ENCODE measurements at places on chromosomes 13 and 19. TPM values are rescaled to one million over a fixed set of nuclear protein-coding genes. Genes with fewer than 3 reads are reported as not detected.

DNA sequence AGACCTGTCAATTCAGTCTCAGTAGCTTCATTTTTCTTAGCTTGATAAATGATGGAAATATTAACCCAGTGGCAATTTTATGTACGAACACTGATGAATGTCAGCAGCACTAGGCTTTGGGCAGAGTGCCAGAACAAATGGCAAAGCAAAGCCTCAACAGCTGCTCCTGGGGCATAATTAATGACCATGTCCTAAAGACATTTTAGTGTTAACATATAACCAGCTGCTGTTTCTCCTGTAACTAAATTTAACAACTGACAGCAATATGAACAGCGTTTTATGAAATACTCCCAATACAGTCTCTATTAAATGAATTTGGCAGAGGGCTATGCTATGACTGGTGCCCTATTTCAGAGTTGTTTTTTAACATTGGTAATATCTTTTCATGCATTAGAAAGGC lies 47.1 kb downstream of the ZNF568 start:
- no peak for DNase-seq

DNA sequence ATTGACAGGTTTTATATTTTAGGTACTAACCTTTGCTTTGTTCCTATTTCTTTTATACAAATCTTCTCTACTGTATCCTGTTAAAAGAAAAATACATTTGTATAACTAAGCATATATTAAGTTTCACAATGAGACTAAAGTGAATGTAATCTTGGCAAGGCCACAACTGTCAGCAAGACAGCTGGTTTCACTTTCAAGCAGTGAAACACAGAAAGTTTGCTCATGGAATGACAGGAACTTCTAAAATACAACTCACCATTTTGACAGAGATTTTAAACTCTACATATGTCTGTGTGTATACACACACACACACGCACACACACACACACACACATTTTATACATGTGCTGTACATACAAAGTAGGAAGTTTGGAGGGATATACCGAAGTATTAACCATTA lies 53.3 kb downstream of the PARP4 start:
- DNase-seq, result peak; percentile 11

UNC13A gene
- 0.10 TPM for total RNA-seq

ABHD13 gene
- total RNA-seq, result 8.4 TPM

POGLUT2 gene
- total RNA-seq, result 18.9 TPM

DNA sequence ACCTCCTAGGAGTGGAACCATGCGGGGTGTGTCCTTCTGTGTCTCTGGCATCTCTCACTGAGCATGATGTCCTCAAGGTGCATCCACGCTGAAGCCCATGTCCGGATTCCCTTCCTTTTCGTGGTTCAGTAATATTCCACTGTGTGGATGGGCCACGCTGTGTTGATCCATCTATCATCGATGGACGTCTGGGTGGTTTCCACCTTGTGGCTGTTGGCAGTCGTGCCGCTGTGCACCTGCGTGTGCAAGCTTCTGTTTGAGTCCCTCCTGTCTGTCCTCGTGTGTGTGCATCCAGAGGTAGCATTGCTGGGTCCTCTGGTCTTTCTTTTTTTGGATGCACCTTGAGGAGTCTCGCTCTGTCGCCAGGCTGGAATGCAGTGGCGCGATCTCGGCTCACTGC lies 11.2 kb upstream of the GNA15 start:
- DNase-seq, result no peak

GRCh38 chr19:39182174-39182505 lies 14.6 kb upstream of the NCCRP1 start:
- no peak for DNase-seq

DNA sequence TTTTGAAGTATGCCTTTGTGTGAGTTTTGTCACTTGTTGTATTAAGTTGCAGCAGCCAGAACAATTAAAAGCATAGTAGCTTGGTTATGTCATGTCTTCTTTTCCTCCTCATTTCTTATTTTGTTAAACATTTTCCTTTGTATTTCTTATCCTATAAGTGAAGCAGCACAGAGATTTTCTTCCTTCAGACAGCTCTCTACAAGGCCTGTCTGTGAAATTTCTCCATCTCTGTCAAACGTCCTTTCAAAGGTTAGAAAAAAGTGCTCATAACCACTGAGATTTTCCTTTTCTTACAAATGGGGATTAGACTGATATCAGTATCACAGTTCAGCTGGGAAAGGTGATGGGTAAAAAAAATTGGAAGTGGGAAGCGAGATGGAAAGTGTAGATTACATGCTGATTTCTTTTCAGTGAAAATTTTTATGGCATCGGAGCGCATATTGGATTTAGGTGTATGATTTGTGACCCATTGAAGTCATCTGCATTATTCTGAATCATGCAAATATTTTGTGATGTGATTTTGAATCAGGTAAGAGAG lies 71.7 kb downstream of the GPC5 start:
- no peak for DNase-seq

DNA sequence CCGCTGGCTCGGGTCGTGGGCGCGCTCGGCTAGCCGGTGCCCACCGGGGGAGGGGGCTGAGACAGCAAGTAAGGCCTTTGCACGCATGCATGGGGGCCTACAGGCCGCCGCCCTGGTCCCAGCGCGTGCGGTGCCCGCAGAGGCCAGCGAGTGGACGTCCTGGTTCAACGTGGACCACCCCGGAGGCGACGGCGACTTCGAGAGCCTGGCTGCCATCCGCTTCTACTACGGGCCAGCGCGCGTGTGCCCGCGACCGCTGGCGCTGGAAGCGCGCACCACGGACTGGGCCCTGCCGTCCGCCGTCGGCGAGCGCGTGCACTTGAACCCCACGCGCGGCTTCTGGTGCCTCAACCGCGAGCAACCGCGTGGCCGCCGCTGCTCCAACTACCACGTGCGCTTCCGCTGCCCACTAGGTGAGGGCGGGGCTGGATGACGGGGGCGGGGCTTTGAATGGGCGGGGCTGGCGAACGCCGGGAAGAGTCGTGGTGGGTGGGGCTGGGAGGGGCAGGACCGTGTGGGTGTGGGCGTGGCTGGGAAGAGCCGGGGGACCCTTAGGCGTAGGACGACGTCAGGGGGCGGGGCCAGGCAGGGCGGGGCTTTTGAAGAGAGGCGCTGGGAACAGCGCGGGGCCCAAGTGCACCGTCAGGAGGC lies 2.1 kb downstream of the CILP2 start:
- DNase-seq, result peak; percentile 42

- no peak for DNase-seq
Observed at GRCh38 chr19:33811246-33811645, 14.6 kb downstream of the KCTD15 start.

GRCh38 chr13:101612735-101613134 lies 160.3 kb downstream of the ITGBL1 start:
- no peak for DNase-seq

DNA sequence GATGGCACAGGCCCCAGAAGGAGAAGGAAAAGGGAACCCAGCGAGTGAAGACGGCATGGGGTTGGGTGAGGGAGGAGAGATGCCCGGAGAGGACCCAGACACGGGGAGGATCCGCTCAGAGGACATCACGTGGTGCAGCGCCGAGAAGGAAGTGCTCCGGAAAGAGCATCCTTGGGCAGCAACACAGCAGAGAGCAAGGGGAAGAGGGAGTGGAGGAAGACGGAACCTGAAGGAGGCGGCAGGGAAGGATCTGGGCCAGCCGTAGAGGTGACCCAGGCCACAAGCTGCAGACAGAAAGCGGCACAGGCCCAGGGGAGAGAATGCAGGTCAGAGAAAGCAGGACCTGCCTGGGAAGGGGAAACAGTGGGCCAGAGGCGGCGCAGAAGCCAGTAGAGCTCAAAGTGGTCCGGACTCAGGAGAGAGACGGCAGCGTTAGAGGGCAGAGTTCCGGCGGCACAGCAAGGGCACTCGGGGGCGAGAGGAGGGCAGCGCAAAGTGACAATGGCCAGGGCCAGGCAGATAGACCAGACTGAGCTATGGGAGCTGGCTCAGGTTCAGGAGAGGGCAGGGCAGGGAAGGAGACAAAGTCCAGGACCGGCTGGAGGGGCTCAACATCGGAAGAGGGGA lies 1.1 kb downstream of the PPP1R12C start:
- peak; percentile 58 for DNase-seq

- DNase-seq, result no peak
Observed at GRCh38 chr13:32381539-32381938, 46.4 kb downstream of the N4BP2L1 start.

TEX29 gene
- not detected for total RNA-seq

DNA sequence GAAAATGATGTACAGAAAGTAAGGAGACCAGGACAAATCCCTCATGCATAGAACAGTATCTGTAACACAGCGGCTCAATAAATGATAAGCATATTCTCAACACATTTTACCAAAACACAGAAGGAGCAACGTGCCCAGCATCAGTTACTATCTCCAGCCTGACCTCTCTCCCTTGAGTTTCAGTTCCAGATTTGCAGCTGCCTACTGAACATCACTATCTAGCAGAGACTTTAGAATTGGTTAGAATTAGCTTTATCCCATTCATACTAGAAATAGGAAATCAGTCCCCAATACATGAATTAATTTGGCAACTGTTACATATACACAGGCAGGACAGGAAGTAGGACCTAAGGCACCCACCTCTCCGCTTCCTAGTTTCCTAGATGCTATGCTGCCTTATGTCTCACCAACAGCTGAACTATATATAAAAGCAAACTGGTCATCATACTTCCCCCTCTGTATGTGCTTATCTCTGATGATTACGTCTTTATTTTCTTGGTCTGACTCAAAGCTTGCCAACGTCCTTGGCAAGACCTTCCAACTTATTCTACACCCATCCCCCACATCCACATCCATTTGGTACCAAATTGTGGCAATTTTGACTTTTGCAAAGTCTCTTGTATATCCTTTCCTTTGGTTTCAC lies 61.1 kb downstream of the SACS start:
- no peak for DNase-seq

DNA sequence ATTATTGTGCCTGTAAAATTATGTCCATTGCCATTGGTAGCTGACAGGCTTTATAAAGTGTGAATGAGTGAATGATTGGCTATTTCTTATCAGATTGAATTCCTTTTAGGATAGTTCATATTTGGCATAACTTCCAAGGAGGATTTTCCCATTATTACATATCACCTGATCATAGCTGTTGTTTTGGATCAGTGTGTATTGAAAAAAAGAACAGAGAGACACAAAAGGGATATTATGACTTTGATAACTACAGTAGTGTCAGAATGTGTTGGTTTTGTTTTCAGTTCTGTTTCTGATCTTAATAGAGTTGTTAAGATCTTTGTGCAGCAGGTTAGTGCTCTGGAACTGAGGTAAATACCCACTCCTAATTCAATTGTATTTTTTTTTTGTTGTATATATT lies 103.8 kb downstream of the LRCH1 start:
- no peak for DNase-seq

- DNase-seq, result no peak
Observed at GRCh38 chr13:54387625-54388024, 1359.0 kb downstream of the OLFM4 start.

DNA sequence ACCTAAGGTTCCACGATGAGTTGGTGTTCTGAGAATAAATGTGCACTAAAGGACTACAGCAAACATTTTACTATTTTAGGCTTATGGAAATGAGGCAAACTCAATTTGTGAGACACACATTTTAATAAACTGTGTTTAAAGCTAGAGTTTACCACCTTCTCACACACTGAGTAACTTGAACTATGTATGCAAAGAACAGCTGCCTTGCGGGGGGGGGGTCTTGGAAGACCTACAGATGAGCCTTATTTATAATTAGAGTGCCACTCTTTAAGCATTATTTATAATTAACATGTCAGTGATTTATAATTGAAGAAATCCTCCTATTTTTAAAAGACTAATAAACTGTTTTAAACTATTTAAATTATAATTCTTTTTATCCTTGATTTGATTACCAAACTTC lies 300.4 kb downstream of the DLEU7 start:
- DNase-seq, result no peak

- DNase-seq, result no peak
Observed at GRCh38 chr13:108779308-108779707, 149.9 kb downstream of the MYO16 start.

DNA sequence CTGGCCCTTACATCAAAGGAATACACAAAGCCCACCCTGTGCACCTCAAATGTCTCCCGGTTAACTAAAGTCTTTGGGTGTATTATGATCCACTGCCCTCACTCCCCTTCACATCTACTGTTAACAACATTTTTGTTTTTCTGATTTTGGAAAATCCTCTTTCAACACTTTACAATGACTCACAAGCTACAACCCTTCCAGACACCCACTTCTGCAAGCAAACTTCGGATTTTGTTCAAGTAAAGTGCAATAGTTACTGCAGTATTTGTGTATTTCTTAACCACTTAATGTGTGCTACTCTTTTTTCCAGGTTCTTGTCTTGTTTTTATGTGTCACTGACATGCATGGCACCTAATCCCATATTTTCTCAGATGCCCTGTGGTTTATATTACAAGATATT lies 101.1 kb downstream of the EDNRB start:
- DNase-seq, result no peak

DNA sequence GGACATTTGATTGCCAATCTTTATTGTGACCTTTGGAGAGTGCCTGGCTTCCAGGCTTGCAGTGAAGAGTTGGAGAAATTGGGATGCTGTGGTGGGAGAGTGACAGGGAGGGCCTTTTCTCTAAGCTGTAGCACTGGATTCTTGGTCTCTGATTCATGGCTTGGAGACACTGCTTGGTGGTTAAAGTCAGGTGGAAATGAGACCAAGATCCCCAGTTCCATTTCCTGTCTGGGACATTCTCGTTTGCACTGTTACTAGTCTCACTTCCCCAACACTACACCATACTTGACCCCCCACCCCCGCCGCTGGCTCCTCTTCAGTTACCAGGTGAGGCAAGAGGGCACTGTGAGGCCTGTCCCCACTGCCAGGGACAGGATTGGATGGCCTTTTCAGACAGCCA lies 2.9 kb downstream of the SUPT5H start:
- DNase-seq, result no peak

- peak; percentile 50 for DNase-seq
Observed at GRCh38 chr13:46341112-46341711, 45.8 kb downstream of the RUBCNL start.

DNA sequence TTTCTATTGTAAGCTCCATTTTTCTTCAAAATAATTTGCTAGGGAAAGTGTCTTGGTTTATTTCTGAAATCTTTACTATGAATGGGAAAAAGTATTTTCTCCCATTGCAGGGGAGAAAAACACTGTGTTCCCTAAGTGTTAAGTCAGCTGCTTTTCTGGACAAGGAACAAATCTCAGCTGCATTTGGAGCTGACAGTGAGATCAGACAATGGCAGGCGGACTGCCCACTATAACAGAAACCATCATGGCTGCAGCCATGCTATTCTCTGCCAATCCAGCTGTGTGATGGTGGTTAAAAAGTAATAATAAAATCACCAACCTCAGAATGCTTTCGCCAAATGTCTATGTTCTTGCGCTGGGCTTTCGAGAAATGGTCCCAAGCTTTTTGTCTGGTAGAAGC lies 302.7 kb downstream of the DNAJC15 start:
- DNase-seq, result no peak

All from MG63 (cell line).